CD4-positive, alpha-beta T cell treated with Interleukin-17A for 1 hour (primary cell): ENCODE measurements at places on chromosomes 3 and 15.
A peak's percentile ranks its signal among the peaks of the same experiment; 100 is the strongest.

- no peak for DNase-seq
Observed at GRCh38 chr3:47041114-47041513, 61.6 kb downstream of the NBEAL2 start.

GRCh38 chr15:77568973-77569728, 63.6 kb downstream of the LINGO1 start:
- DNase-seq, result no peak

DNA sequence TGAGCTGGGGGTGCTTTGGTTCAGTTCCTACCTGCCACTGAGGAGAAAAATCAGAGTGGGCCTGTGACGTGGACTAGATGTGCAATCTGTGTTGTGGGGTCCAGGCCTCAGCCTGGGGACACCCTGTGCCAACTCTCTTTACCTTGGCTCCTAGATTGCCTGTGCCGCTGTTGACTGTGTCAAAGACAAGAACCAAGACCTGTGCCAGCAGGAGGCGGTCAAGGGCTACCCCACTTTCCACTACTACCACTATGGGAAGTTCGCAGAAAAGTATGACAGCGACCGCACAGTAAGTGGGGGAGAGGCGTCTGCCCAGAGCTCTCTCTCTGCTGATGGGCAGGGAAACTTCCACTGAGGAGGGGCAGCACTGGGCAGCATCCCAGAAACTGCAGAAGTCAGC, 40.6 kb upstream of the SEC22A start:
- DNase-seq, result no peak

DNA sequence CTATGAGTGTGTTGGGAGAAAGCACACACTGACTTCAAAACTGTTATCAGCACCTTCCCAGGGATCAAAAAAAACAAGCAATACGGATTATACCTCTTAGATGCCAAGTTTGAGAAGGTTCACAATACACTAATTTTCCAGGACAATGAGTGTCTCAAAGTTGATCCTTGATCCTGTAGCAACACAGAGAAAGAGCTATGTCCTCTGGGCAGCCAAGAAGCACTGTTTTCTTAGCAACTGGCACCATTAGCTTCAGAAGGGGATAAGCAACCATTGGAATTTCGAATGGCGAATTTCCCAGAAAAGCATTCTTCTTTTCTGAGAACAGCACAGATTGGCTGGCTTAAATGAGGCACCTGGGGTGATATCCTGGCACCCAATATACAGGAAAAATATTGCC, 270.3 kb upstream of the RORA start:
- no peak for DNase-seq

- DNase-seq, result no peak
Observed at GRCh38 chr3:32780735-32781210, 37.0 kb upstream of the TRIM71 start.

DNA sequence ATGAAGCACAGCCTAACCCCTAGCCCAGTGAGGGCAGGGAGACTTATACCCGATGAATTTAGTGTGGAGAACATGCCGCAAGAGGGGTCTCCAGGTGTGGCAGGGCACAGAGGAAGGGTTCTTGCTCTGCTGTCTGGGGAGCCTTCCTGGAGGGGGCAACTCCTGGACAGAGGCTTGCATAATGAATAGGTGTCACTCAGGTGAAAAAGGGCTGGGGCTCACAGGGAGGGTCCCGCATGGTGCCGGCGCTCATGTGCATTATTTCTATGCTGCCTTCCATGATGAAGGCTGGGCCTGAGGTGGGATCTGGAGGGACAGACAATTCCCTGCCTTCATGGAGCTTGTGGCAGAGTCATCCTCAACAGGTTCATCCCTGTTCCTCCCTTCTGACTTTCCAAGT, 51.5 kb downstream of the ITGA11 start:
- DNase-seq, result no peak

GRCh38 chr3:9779721-9780457, 10.1 kb upstream of the CAMK1 start:
- DNase-seq, result peak; percentile 57

DNA sequence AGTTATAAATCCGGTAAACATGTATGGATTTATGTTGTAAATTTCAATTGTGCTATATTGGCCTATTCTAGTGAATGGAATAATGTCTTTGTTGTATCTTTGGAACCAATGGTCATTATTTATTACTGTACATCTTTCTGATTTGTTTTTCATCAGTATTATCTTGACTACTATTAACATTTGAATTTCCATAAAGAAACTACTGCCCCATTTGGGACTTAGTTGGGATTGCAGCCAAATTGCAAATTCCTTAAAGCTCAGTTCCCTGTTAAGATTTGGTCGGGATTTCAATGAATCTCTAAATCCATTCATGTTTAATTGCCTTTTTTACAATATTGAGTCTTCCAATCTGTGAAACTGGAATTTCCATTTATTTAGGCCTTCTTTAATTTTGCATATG, 822.4 kb upstream of the CADM2 start:
- no peak for DNase-seq

DNA sequence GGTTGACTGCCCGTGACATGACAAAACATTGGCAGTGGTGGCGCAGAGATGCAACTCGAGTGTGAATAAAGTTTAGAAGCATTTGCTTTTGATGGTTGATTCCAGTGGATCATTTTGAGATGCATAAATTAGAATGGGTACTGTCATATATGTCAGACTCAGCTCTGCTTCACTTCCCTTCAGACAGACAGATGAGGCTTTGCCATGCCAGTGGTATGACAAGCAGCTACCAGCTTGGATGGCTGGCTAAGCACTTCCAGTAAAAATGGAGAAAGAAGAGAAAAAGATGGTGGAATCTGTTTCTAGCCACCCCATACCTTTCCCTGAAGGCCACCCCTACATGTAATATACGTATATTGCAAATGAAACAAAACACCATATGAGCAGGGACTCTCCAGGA, 13.5 kb upstream of the CLEC3B start:
- DNase-seq, result no peak

- DNase-seq, result no peak
Observed at GRCh38 chr3:78707609-78708008, 1060.2 kb downstream of the ROBO1 start.

DNA sequence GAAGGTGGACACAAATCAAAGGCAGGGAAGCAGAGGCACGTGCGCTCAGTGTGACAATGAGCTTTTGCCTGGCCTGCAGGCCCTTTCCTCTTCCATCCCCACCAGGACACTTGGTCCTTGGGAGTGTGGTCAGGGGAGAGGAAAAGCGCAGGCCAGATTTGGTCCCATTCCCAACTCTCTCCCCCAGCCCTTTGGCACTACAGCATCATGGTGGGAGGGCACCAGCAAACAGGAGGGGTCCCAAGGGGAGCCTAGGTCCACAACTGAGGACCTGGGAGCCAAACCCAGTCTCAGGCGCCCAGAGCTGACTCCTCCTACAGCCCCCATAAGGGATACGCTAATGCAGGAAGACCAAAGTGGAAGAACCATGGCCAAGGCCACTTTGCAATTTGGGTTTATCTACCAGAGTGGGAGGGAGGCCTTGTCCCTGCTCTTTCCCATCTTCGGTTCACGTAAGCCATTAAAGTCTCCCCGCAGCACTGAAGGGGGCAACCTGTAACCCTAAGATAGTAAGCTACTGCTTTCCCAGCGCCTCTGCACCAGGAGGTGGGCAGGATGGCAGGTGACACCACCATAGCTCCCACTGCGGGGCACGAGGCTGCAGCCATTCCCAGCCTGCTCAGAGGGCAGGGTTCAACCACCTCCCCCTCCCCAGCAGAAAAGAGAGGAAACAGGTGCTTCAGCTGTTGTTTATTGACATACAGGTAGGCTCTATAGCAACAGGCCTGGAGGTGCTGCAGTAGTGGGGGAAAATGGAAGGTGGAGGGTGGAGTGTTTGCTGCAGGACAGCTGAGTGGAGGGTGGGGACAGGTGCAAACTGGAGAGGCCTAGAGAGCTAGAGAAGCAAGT, 993 bp upstream of the GRAMD2A start:
- no peak for DNase-seq

DNA sequence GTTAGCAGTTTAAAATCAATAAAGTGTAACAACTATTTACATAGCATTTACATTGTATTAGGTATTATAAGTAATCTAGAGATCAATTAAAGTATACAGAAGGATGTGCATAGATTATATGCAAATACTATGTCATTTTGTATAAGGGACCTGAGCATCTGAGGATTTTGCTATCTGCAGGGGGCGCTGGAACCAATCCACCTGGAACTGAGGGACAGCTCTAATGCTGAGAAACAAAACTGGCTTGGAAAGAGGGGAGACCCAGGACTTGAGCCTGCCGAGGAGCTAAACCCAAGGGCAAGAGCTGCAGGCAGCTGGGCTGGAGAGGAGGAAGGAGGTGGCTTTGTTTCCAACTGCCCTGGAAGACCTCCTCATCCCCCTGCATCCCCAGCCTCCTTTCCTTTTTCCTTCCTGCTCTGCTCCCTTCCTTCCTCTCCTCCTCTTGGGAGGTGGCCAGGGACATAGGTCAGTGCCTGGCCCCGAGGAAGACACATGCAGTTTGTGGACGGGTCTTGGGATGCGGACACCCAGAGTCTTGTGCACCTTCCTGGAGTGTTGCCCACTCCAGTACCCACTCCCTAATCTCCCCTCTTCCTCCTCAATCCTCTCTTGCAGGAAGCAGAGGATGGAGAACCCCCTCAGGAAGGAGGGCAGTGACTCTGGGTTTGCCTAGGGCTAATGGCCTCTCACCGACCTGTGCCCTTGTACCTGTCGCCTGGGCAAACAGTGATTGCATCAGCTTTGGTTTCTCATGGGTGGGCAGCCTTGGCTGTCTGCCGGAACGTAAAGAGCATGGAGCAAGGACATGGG, 825 bp upstream of the RTP3 start:
- DNase-seq, result peak; percentile 52

DNA sequence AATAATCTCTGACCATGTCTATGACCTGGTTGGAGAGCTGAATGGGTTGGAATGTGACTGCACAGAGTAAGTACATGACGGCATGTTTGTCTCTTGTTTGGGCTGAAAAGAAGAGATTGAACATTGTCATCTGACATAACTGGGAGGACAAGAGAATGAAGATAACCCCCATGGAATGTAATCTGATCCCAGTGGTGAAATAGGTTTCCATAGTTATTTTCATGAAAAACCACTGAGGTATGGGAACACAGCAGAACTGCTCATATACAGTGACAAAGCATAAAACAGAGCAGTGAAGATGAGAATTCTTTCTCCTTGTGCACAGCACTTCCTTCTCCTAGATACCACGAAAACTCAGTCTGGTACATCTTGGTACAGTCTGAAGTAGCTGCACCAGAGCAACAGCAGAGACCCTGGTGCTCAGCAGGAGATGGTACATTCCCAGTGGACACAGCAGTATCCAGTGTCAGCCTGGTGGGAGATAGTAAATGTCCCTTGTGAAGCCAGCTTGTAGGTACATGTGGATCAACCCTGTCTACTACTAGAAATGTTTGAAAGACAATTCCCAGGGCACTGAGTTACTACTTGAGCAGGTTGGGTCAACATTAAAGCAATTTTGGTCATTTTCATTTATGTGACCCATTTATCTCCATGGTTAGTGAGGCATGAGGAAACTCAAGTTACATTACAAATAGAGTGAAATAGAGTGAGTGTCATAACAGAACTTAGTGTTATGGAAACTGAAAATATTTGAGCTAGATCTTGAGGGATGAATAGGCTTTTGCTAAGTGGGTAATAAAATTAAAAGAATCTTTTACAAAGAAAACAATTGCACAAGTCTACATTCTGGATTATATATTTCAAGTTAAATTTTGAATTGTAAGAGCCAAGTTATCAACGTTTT, 178.3 kb downstream of the SUCNR1 start:
- no peak for DNase-seq

DNA sequence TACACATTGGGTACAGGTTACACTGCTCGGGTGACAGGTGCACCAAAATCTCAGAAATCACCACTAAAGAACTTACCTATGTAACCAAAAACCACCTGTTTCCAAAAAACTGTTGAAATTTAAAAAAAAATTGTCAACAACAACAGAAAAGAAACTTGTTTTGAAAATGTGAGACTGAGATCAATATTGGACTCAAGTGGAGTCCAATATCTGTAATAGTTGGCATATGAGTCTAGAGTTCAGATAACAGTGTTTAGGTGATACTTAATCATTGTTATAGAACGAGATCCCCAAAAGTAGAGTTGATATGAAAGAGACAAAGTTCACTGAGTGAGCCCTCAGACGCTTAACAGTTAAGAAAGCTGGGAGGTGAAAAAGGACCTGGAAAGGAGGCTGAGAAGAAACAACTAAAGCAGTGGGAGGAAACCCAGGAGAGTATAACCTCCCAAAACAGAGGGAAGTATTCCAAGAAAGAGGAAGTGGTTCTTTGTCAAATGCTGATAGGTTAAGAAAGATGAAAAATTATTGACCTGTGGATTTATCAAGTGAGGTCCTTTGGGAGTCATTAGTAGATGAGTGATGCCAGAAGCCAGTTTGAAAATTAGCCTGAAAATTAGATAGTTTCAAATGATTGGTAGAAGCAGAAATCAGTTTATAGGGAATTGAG, 388.6 kb upstream of the DPH6 start:
- DNase-seq, result no peak

GRCh38 chr15:68697711-68698690, 119.2 kb downstream of the CORO2B start:
- DNase-seq, result no peak

DNA sequence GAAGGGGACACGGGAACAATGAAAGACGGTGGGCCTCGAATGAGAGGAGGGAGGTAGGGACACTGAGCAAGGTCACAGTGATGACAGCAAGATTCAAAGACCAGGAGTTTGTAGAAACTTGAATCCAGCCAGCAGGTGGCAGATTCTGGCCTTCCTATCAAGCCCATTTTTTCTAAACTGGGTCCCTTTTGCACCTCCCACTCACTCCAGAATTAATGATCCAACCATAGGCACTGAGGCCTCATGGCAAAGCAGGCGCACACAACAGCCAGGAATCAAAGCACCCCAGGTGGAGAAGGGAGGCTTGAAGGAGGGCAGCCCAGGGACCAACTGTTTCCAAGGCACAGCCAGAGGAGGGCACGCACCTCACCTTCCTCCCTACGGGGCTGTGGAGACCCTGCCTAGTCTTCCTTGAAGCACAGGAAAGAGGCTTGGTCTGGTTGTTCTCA, 90.2 kb downstream of the ANP32A start:
- peak; percentile 28 for DNase-seq

DNA sequence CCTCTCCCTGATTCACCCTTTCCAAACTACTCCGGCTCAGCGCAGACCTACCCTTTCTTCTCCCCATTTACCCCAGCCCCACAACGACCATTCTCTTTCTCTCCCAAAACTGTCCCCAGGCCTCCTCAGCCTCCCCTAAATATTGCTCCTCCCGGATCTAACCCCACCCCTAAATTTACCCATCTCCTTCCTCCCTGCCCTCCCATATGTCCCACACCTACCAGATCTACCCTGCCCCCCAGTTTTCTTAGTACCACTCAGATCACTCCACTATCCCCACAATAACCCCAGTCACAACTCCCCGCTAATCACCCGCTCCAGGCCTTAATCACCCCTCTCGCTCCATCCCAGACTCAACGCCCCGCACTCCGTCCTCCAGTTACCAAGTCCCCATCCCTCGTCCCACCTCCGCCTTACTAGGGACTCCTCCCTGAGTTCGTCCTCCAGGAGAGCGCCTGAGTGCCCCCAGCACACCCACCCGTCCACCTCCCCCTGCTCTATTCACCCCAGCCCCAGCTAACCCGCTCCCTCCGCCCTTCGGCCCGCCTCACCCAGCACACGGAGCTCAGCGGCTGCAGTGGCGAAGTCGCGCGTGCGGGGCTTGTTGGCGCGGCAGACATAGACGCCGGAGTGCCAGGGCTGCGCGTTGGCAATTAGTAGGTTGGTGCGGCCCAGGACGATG, 18.6 kb upstream of the IGDCC3 start:
- DNase-seq, result no peak

- no peak for DNase-seq
Observed at GRCh38 chr15:59349680-59350420, 22.8 kb downstream of the MYO1E start.

- DNase-seq, result no peak
Observed at GRCh38 chr15:38828031-38828532, 263.5 kb upstream of the RASGRP1 start.
